GM23248 (cell line): ENCODE measurements at places on chromosomes 3 and 15.

DNA sequence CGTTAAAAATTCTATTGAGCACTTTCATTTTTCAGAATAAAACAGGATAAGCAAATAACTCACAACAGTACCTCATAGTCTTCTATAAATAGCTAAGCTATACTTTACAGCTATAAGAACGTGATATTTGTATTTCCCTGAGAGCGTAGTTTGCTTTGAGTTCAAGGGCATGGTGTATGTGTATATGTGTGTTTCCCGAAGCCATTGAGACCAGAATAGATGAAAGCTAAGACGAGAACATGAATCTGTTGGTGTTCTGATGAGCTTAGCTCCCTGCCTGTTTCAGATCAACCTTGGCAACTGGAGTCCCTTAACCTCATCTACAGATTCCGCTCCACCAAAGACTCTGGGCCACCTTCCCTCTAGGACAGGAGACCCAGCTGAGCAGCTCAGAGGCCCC is 59.5 kb upstream of the MCF2L2 start:
- no peak for DNase-seq

GRCh38 chr15:28086175-28086703 is 12.9 kb downstream of the OCA2 start:
- DNase-seq: peak; percentile 68

GRCh38 chr3:20039765-20040547 is at the start of gene KAT2B:
Gene KAT2B (plus strand): TSS chr3:20040446. CDS start chr3:20040478, 32 bp downstream.
- DNase-seq: peak; percentile 81

GRCh38 chr3:125150525-125151441 is 61.8 kb downstream of the SLC12A8 start:
- DNase-seq: peak; percentile 40

GRCh38 chr3:179991104-179991503 is 45.6 kb downstream of the PEX5L start:
- no peak for DNase-seq

DNA sequence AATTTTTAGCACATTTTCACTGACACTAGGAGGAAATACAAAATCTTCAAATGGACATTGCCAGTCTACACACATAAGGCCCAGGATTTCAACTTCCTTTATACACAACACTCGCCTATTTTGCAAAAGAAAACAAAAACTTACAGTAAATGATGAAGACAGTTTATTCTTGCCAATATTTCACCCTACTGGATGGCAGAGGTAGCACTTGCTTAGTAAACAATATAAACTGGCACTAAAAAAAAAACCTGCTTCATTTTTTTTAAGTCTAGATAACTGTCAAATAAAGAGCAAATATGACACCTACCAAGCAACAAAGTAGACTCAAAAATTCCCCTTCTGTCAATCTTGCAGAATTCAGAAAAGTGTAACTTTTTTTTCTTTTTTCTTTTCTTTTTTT is 204.0 kb downstream of the VPS13C start:
- no peak for DNase-seq

- DNase-seq: no peak
Measured at GRCh38 chr15:34760909-34761308, 6.1 kb upstream of the GJD2 start.

GRCh38 chr3:56855856-56856512 is 54.2 kb upstream of the ARHGEF3 start:
- peak; percentile 41 for DNase-seq

DNA sequence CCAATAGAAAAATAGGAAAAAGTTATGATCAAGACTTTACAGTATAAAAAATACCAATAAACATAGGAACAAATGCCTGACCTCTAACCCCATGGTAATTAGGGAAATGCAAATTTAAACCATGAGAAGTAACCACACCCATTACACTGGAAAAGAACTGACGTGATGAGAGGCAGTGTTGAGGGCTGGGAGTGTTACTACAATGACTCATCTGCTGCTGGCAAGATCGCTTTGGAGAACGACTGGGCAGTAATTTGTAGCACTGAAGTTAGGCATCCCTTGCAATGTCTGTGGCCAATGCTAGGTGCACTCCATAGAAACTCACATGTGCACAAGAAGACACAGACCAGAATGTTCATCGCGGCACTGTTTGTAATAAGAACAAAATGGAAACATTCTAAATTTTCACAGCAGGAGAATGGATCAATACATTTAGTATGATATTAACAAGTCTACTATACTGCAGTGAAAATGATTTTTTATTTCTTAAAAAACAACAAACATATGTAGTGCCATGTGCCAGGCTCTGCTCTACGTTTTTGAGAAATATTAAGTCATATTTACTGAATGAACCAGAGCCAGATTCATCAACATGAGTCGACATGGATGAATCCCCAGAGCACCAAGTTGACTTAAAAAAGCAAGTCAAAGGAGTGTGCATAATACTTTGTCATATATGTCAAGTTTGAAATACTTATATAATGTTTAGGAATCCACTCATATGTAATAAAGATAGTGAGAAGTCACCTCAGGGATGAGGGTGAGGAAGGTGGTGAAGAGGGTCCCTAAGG is 37.6 kb upstream of the EPHB3 start:
- DNase-seq: peak; percentile 87
